ENCODE measurements at places on chromosomes 16 and 17.

DNA sequence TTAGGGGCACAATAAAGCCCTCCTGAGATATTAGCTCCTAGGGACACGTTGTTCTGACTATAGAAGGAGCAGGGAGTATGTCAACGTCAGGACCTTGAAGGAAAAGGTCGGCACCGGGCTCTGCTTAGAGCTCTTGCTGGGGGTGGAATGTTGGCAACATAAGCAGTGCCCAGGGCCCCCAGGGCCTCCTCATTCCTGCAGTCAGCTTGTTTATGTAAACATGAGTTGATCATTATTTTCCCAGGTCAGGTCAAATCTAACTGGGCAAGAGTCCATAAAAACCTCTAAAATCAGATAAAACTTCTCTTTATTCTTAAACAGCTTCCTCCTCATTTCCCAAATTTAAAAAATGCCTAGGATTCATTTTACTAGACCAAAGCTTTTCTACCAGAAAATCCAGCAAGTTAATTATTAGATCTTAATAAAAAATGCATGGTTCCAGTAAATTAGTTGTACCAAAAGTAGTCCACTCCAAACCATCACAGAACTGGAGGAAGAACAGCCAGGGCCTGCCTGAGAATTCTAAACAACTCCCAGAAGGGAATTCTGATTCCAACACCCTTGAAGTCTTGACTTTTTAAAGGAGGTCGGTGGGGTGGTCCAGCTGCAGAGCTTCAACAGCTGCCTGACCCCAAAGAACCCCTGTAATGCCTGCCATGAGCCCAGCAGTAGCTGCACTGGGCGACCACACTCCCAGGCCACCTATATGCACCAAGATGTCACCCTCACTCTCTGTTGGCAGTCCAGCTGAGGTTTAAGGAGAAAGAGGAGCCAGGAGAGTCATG is 54.3 kb downstream of the AMFR start:
- DNase-seq, result no peak

- no peak for DNase-seq
Measured at GRCh38 chr17:75228305-75228704, 22.8 kb downstream of the NUP85 start.

DNA sequence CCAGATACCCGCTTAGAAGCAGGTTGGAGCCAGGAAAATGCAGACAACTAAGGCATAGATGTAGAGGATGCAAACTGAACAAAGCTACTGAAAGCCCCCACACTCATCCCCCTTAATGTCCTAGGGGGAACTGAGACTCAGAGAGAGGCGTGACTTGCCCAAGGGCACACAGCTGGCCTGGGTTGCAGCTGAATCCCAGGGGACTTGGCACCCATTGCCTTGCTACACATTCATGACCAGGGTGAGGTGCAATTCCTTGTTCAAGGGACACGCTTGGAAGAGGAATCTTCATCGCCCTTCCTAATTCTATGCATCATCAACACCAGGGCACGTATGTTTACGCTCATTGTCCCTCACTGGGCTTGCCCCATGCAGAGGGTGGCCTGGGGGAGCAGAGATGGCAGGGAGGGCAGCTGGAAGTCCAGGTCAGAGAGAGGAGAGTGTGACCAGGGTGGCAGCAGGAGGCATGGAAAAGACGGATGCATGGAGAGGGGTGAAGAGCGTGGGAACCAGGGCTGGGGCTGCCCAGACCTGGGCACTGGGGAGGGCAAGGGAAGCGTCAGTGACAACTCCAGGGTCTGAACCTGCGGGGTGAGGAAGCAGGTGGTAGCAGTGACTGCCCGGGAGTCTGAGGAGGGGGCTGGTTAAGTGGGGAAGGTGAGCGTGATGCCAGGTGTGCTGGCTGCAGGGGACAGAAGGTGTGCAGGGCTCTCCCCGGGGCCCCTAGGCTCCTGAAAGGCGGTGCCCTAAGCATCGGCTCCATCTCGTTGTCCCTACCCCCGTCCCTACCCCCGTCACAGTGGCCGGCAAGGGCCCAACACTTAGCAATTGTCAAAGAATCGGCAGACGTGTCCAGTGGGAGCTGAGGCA is 267.1 kb upstream of the TNRC6C start:
- DNase-seq, result no peak

DNA sequence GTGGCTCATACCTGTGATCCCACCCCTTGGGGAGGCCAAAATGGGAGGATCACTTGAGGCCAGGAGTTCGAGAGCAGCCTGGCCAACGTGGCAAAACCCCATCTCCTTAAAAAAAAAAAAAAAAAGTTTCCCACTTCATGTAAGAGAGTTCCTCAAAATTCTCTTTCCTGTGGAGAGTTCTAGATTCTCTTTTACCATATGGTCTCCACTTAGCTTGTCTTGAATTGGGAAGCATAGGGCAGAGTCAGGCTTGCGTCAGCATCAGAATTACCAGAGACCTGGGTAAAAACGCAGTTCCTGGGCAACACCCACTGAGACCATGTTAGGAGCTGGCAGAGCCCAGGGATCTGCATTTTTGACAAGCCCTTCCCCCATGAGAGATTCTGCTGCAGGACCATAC is 158.4 kb downstream of the CCDC182 start:
- DNase-seq, result no peak

GRCh38 chr17:28381141-28381825 is 9.8 kb downstream of the SARM1 start:
- DNase-seq, result peak; percentile 52

- no peak for DNase-seq
Measured at GRCh38 chr17:33572615-33573014, 279.5 kb upstream of the ASIC2 start.

- DNase-seq, result no peak
Measured at GRCh38 chr17:27878776-27879562, 14.2 kb downstream of the LYRM9 start.

GRCh38 chr17:28811651-28812090 is 30.9 kb downstream of the FAM222B start:
- DNase-seq, result no peak

- DNase-seq, result no peak
Measured at GRCh38 chr16:85391175-85391707, 221.9 kb upstream of the GSE1 start.

GRCh38 chr17:44105483-44105882 is 18.0 kb downstream of the HDAC5 start:
- no peak for DNase-seq

DNA sequence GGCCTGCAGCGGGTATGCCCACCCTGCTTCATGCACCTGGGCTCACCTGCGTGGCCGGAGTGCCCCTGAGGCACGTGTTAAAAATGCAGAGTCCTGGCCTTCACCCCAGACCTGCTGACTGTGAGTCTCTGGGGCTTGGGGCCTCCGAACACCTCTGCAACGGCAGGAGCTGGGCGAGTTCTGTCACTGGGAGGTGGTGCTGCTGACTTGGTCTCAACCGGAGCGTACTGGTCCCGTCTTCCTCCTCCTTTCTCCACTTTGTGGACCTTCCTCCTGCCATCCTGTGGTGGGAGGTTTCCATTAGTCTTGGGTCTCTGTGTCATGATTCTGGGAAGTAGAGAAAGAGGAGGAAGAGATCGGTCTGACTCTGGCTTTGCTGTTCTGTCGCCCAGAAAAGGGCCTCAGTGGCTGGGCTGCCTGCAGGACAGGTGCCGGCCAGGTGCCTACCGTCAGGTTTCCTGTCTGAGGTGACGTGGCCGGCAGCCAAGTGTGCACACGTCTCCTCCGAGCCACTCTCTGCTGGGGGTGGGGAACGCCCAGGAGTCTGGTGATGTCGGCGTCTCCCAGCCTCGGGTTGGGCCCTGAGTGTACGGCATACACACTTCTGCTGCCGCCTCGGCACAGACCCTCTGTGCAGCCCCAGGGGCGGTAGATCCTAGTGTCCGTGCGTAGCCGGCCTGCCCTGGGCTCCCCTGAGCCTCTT is 6.9 kb downstream of the TSC2 start:
- no peak for DNase-seq

DNA sequence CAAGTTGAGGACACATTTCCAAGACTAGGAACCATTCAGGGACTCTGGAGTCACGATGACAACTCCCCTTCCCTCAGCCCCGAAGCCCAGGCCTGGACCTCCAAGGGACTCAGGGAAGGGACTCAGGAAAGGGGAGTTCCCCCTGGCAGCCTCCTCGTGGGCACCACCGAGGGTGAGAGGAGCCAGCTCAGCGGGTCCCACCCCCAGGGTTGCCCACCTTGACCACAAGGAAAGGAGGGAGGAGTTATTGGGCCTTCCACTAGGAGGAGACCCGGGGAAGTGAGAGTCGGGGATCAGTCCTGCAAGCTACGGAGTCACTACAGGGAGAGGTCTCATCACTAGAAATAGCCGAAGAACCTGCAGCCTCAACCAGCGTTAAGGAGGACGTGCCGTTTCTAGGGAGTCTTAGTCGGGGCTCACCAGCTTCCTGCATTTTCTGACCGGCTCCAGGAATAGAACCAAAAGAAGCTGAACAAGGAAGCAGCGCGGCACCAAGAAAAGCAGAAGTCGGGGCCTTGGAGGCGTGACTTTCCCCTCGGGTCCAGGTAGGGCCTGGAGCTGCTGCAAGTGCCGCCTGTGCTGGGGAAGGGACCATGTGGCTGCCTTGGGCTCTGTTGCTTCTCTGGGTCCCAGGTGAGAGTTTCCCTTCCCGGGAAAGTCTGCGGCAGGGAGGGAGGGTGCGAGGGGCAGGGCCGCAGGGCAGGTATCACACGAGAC is at the start of gene CD300A:
CD300A (plus strand) TSS at position 524 of the 717 bp plus-strand sequence; CDS start at position 594, 70 bp downstream.
- no peak for DNase-seq

DNA sequence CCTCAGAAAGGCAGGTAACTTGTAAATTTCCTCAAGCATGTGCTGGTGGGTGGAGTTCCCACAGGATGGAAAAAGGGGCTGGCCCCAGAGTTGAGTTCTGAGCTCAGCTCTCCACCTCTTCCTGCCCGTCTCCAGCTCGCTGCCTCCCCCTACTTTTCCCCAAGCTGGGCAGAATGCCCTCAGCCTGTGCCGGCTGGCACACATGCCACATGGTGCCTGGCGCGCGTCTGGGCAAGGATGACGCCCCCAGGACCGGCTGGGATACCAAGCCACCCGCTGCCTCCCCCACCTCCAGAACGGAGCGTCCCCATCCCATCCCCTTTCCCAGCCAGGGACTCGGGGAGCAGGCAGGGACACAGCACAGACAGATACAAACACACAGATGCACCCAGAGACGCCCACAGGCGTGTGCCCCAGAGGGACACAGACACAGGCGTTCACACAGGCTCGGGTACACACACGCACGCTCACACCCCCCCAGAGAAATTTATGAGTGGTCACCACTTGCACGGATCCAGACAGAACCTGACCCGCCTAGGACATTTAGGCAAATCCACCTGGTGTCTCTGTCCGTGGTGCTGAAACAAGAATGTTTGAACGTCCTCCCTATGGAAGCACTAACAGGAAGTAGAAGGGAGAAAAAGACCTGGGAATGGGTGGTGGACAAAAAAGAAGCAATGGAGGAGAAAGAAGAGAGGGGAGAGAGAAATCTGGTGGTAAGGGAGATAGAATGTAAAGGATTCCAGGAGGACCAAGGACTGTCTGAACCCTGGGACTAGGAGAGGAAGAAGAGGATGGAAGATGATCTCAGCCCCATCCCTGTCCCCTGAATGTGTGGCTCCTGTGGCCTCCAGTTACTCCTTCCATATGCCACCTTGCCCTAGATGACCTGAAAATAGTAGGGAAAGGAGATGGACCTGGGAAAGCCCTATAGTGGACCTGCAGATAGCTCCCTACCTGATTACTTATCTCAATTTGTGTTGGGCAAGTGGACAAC is 15.5 kb downstream of the NEUROD2 start:
- no peak for DNase-seq

GRCh38 chr17:66829883-66830282 is 5.0 kb upstream of the CACNG5 start:
- no peak for DNase-seq

DNA sequence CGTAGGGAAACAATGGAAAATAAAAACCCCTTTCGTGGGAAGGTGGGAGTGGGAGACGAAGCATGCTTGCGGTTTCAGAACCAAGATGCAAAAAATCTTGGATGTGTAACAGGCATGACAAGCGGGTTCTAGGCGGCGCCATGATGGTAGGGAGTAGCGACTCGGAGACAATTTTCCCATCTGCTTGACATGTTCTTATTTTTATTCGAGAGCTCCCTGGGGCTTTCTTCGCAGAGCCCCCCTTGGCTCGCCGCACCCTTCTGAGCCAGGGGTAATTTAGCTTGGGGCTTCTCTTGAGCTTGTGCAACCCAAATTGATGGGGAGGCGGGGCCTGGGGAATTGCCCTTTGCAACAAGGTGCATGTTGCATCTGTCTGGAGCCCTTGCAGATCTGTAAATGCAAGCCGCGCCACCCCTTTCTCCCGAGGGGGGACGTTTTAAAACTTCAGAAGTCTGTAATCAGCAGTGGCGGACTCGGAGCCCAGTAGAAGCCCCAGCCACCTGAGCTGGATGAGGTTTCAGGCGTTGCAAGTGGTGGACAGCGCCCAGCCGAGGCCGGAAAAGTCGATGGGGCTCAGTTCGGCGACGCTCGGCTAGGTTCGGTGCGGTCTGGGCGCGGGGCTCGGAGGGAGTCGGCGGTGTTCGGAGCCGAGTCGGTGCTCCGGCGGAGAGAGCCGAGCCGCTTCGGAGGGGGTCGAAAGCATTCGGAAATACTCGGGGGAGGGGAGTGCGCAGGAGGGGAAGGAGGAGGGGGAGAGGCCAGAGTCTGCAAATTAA is 2.9 kb downstream of the GNAO1 start:
- DNase-seq, result peak; percentile 75

DNA sequence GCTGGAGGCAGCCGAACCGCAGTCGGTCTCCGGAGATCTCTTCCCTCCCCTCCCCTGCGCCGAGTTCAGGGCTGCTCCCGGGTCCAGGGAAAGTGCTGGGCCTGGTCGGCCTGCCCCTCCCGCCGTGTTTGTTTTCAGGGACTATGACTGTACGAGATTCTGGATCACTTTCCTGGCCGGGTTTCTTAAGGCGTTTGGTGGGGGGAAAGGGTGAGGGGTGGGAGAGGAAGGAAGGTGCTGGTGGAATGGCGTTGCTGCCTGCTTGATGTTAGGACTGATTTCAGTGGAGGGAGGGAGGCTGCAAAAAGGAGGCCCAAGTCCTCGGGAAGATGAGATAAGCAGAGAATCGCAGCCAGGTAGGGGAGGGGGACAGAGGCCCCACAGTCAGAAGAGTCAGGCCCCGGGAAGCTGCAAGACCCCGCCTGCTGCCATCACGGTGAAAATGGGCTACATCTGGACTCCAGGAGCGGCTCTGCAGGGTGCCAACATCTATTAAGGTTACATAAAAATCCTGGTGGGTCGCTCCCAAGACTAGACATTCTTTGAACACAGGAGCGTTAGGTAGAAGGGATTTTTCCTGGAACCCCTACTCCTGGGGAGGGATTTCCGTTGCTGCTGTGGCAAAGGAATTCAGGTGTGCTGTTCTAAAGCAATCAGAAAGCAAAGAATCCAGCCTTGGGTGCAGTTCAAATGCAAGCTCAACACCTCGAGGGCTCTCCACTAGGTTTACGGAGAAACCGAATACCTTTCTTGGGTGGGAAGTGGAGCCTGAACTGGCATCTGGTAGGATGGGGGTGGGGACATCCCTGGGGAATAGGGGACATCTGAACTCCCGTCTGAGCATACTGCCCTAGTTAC is 1.2 kb downstream of the ARHGAP44 start:
- DNase-seq, result no peak

All from suprapubic skin (tissue), 4 donors.